ENCODE measurements at places on chromosomes 3 and 15.

GRCh38 chr15:75727031-75727531 is 14.4 kb upstream of the CSPG4 start:
- DNase-seq, result no peak

- no peak for DNase-seq
Measured at GRCh38 chr15:39657668-39658067, 76.8 kb downstream of the THBS1 start.

DNA sequence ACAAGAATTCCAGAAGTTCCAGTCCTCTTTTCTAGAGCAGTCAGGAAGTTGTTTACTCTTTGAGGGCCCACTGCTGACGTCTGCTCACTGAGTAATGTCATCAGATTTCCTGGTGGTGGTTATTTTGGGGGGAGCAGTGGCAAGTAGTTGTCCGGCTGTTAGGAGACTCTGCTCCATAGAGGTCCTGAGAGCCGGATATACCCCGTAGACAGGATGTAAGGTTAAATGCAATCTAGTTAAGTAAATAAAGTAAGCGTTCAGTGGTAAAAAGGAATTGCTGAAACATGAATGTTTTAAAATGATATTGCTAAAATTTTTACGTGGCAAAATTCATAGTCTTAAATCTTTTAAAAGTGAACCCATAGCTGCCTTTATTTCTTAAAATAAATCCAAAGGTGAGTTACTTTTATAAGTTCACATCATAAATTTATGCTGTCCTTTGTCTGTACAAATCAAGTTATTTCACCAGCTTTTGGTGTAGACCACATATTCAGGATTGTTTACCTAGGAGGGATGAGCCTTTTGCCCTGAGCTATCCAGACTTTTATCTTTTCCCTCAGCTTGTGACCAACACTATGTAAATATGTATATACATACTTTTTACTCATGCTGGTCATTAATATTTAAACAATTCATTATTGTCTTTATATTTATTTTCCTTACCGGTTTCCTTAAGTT is 65.8 kb downstream of the PDE8A start:
- no peak for DNase-seq

DNA sequence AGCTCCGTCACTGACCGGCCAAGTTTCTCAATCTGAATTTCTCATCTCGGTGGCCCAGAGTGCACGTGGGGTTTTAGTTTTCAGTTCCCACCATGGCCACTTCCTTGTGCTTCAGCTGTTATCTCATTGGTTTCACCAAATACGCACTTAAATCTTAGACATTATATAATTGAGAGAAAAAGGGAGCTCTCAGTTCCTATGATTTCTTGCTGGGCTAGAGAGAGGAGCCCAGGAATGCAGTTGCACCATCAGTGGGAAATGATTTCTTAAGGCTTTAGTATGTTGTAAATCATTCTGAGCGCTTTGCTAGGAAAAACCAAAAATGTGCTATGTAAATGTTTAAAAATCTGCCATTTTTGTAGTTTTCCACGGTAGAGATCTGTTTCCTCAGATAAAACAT is 53.2 kb downstream of the OXNAD1 start:
- no peak for DNase-seq

- peak; percentile 8 for DNase-seq
Measured at GRCh38 chr3:194573680-194574437, 59.4 kb downstream of the TMEM44 start.

GRCh38 chr3:115245438-115245837 is 98.3 kb upstream of the ZBTB20 start:
- no peak for DNase-seq

GRCh38 chr3:130669740-130670139 is 76.9 kb downstream of the PIK3R4 start:
- no peak for DNase-seq
